ENCODE measurements at places on chromosomes 1 and 21.

GRCh38 chr1:55623311-55623710 is 408.1 kb upstream of the USP24 start:
- DNase-seq, result no peak

DNA sequence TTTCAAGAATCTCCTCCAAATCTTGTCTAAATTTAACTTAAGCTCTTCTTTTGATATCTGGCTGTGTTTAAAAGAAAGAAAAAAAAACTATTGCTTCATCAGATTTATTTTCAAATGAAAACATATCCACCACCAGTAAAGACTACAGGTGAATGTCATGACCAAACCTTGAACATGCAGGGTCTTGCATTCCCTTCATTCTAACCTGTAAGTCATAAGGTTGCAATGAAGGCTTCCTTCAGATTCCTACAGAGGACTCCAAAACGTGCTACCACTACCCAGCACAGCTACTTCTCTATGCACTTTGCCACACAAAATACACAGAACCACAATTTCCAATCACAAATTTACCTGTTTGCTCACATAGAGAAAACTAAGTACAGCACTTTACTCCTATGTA is 26.3 kb downstream of the FRRS1 start:
- no peak for DNase-seq

- no peak for DNase-seq
Measured at GRCh38 chr21:14833241-14833640, 231.6 kb downstream of the NRIP1 start.

- DNase-seq, result peak; percentile 64
Measured at GRCh38 chr21:17793246-17794123, 25.7 kb downstream of the C21orf91 start.

GRCh38 chr1:43564551-43565348 is 34.1 kb downstream of the PTPRF start:
- no peak for DNase-seq

GRCh38 chr1:234484991-234485739 is 6.2 kb upstream of the TARBP1 start:
- DNase-seq, result no peak
